ENCODE measurements at places on chromosomes 7 and 10.

GRCh38 chr7:73974101-73974947 lies 53.6 kb upstream of the ELN start:
- no peak for DNase-seq

DNA sequence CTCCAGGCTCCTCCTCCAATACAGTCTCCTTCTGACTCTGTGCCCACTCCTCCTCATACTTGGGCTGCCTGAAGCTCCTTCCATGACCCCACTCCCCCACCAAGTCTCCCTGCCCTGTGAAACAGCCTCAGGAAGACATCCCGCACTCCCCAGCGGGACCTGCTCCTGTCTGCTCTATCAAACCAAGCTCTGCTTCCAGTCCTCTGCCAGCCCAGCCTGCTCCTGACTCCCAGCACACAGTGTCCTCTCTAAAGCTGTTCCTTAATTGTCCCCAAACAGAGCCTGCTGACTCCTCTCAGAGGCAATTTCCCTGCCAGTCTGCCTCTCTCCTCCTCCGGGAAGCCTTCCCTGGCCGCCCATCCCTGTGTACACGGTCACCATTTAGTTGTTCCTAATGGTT lies 9.9 kb downstream of the POLL start:
- DNase-seq = no peak

- DNase-seq = no peak
Observed at GRCh38 chr10:6005856-6006395, 28.6 kb upstream of the IL15RA start.

DNA sequence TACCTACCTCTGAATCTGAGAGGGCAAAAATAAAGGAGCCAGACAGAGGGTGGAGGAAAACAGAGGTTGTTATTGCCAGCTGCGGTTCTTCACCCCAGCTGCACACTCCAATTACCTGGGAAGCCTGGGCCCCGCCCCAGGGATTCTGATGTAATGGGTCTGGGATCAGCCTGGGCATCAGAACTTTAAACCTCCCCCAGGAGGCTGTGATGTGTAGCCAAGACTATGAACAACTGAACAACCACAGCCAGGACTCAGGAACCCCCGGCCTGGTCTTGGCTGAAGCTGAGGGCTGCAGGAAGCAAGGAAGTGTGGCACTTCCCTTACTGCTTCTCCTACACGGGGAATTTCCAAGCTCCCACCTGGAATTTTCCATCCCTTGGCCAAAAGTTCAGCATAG lies 89.3 kb downstream of the HIP1 start:
- DNase-seq = no peak

DNA sequence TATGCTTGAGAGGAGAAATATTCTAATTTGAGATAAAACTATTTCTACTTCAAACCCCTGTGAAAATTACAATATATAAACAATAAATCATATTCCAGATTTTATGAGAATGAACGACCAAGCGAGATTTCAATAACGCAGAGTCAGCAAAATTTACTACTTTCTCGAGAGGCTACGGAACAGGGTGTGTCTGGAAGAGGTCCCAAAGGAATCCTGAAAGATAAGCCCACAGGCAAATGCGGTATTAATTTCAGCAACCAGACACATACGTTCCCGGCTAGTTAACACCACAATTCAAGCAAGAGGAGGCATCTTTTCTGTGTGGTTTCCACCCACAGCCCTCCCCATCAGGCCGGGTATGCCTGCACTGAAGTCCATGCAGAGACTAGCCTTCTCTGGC lies 26.4 kb downstream of the BEND7 start:
- DNase-seq = no peak

DNA sequence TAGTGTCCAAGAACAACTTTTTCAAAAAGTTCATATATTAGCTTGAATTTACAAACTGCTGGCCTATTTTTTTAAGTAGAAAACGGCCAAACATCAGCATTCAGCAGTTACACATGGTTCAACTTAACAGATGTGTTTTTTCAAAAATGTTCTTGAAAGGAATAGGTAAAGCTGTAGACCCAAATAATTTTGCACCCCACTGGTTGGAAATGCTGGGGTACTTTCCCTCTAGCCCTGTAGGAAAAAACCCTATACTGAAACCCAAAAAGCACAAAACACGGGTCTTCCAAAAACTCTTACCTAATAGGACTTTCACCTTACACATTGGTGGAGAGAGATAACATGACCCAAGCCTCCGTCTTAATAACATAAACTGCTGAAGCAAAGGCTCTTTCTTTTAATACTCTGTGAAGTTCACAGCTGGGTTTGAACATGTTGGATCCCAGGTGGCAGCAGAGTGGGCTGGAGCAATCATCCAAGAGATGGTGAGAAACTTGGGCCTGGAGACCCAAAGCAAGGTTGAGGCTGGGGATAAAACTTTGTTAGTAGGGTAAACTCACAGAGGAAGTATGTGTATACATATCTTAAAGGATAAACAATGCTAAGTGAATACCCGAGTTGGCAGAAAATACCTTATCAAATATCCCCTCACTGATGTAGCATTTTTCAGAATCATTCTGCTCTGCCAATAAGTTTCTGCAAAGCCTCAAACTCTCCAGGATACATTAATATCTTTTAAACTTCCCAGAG lies 629 bp upstream of the DNAJC9 start:
- no peak for DNase-seq

- no peak for DNase-seq
Observed at GRCh38 chr7:14973712-14974428, 71.3 kb upstream of the DGKB start.

GRCh38 chr10:79268742-79269141 lies 78.5 kb upstream of the PPIF start:
- DNase-seq = no peak

All from stimulated activated CD4-positive, alpha-beta T cell treated with anti-CD3 and anti-CD28 coated beads, Interleukin-1b, Interleukin-23, amount 100 ng/mL, for 1 hour (primary cell).